ENCODE measurements at places on chromosomes 16 and 17. TPM values are rescaled to one million over a fixed set of nuclear protein-coding genes. Genes with fewer than 3 reads are reported as not detected.

Gene DPEP3
- not detected for total RNA-seq

Gene C16orf89
- total RNA-seq, result 0.80 TPM

Gene MT1F
- 1.3 TPM for total RNA-seq

Gene CDK3
- 0.78 TPM for total RNA-seq

Gene TBX21
- not detected for total RNA-seq

All from epithelial cell of alveolus of lung (primary cell).